ENCODE measurements at places on chromosomes 3 and 15. TPM values are rescaled to one million over a fixed set of nuclear protein-coding genes. Genes with fewer than 3 reads are reported as not detected.

DNA sequence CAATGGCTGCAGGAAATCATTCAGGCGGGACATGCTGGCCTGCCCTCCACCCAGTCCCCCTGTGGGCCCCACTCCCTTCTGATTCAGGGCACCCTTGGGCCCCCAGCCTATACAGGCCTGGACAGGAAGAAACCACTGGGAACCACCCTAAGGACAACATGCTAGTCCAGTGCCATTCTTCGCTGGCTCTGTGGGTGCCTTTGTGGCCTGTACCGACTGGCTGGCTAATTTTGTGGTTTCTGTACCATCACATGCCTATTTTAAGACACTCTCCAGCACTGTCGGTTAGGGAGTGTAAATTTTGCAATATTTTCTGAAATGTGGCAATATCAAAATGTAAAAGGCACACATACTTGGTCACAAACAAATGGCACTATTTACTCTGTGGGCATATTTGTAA, 61.4 kb upstream of the POLG start:
- DNase-seq = no peak
- H3K4me1 ChIP-seq = no peaks in the 10 kb centered on the region
- no peak overlapping the region for H3K4me3 ChIP-seq
- peaks cover 36% of the 10 kb centered on the region for H3K27me3 ChIP-seq
- H3K27ac ChIP-seq = no peak overlapping the region
- no peaks in the 10 kb centered on the region for H3K36me3 ChIP-seq

GRCh38 chr15:55267401-55268175, 22.0 kb downstream of the RAB27A start:
- DNase-seq = peak; percentile 30
- H3K27ac ChIP-seq = no peak overlapping the region
- H3K4me3 ChIP-seq = no peak overlapping the region

GRCh38 chr15:52163321-52164190, 27.6 kb downstream of the GNB5 start:
- H3K4me3 ChIP-seq = no peak overlapping the region
- H3K36me3 ChIP-seq = no peaks in the 10 kb centered on the region
- no peaks in the 10 kb centered on the region for H3K27me3 ChIP-seq
- no peak overlapping the region for H3K27ac ChIP-seq
- no peak for DNase-seq

Gene TNFSF10
- 32.8 TPM for total RNA-seq

DNA sequence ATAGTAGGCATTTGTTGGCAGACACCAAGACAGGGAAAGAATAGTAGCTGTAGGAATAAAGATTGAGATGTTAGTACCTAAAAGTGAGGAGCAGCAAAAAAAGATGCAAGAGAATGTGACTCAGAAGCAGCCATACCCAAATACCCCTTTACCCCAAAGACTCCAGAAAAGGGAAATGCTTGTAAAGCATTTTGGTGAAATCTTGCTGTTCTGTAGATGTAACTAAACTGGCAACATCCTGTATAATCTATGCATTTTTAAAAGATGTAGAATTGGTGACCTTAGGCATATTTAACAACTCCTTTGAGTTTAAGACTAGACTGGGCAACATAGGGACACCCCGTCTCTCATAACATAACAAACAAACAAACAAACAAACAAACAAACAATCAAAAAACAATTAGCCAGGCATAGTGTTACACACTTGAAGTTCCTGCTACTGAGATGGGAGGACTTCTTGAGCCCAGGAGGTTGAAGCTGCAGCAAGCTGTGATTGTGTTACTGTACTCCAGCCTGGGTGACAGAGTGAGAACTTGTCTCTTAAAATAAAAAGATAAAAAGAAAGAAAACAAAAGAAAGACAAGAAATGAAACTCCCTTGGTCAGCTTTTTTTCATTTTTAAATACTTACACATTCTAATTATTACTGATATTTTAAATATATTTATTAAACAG, 361.5 kb upstream of the KCNH8 start:
- H3K4me3 ChIP-seq = no peak overlapping the region
- H3K36me3 ChIP-seq = no peaks in the 10 kb centered on the region
- H3K4me1 ChIP-seq = no peaks in the 10 kb centered on the region

Gene TRIM59
- total RNA-seq = 0.13 TPM

Gene RAB6B
- 0.31 TPM for total RNA-seq

GRCh38 chr3:73270839-73271483, 209.5 kb downstream of the EBLN2 start:
- H3K27me3 ChIP-seq = no peaks in the 10 kb centered on the region
- H3K4me1 ChIP-seq = no peaks in the 10 kb centered on the region
- no peaks in the 10 kb centered on the region for H3K36me3 ChIP-seq
- no peak for DNase-seq

- DNase-seq = no peak
- peak overlapping the region; percentile 91 for H3K27ac ChIP-seq
- no peaks in the 10 kb centered on the region for H3K36me3 ChIP-seq
- no peaks in the 10 kb centered on the region for H3K27me3 ChIP-seq
Observed at GRCh38 chr3:180990505-180990904, 969 bp upstream of the DNAJC19 start.

Gene LIPH
- not detected for total RNA-seq

DNA sequence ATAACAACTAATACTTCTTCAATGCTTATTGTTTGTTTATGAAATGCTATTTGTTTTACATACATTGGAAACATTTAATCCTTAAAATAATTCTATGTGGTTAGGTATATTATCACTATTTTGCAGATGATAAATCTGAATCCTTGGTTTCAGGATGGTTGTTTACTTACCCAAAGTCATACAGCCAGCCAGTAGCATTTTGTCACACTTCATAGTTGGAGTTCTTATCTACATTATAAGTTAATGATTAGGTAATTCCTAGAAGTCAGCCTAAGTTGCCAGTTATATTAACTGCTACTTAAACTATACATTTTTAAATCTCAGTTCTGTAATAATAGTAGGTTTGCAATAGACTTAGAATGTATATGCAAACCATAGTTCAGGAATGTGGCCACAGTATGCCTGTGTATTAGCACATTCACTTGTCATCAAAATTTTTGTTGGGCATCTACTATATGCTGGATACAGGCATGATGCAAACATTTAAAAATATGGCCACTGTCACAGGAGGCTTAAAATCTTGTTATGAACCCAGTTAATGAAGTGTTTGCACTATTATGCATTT, 187.9 kb downstream of the UBE2E2 start:
- H3K27ac ChIP-seq = no peak overlapping the region
- no peak overlapping the region for H3K4me3 ChIP-seq
- no peak for DNase-seq
- H3K36me3 ChIP-seq = no peaks in the 10 kb centered on the region
- H3K4me1 ChIP-seq = peaks cover 22% of the 10 kb centered on the region

DNA sequence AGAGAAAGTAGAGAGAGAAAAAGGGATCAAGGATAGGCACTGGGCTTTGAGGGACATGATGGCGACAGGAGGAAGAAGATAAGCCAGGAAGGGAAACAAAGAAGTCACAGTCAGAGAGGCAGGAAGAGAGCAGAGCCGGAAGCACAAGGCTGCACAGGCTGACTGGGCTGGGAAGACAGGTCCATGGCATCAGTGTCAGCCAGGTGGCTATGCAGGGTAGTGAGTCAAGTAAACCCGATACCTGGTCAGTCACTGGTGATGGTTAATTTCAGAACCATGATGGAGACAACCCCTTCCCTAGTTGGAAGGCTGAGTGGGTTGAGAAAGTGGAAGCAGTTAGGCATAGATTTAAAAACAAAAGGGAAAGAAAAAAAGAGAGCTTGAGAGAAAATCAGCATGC, 203.8 kb downstream of the EPHB1 start:
- H3K4me1 ChIP-seq = no peaks in the 10 kb centered on the region
- no peaks in the 10 kb centered on the region for H3K36me3 ChIP-seq
- no peak overlapping the region for H3K4me3 ChIP-seq
- no peak overlapping the region for H3K27ac ChIP-seq
- DNase-seq = no peak
- H3K27me3 ChIP-seq = no peaks in the 10 kb centered on the region

Gene A4GNT
- total RNA-seq = not detected

DNA sequence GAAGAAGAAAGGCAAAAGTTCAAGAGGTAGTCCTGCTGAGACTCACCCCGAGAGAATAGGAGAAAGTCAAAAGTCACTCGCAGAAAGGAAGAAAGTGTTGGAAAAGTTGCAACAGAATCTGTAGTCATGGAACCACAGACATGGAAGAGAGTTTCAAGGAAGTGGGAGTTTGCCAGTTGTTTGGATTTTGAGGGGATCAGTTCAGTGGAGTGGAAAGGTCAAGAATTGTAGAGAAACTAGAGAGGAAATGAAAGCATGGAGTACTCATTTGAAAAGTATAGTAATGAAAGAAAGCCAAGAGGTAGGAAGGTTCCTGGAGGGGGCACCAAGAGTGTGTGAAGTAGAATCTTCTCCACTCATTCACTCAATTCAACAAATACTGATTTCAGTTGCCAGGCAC, 34.7 kb downstream of the SPTSSB start:
- H3K27me3 ChIP-seq = no peaks in the 10 kb centered on the region
- no peak overlapping the region for H3K4me3 ChIP-seq
- DNase-seq = no peak
- peaks cover 3% of the 10 kb centered on the region for H3K4me1 ChIP-seq

DNA sequence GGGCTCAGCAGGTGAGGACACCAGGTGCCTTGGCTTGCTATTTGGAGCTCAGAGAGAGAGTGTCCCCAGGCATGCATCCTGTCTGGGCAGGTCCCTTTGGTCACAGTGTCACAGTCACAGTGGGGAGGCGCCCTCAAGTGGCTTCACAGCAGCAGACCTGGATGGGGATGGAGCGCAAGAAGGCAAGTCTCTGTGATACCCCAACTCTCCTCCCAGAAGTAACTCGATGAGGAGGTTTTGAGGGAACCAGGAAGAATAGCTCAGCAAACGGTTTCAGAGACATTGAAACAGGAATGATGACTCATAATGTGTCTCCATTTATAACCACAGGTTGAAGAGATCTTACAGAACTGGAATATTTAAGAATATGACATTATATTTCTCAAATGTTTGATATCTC, 66.5 kb upstream of the SH3GL3 start:
- no peak overlapping the region for H3K27ac ChIP-seq
- no peak for DNase-seq
- H3K4me3 ChIP-seq = no peak overlapping the region
- peaks cover 31% of the 10 kb centered on the region for H3K27me3 ChIP-seq
- no peaks in the 10 kb centered on the region for H3K36me3 ChIP-seq

Gene IFT80
- 7.9 TPM for total RNA-seq

DNA sequence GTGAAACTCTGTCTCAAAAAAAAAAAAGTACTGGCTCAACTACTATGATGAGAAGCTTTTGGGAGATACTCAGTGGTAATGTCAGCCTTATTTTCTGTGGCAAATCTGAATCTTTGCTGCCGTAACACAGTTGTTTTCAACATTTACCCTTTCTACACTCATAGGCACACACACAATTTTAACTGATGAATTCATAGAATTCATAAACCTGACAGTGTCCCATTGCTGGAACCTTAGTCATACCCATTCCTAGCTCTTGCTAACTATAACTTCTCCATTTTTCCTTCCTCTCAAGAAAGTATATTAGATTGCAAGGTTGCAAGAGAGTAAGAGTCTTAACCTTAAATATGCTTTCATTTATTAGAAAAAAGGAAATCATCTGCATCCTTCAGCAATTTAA, 496.6 kb downstream of the FHIT start:
- H3K4me1 ChIP-seq = no peaks in the 10 kb centered on the region
- DNase-seq = no peak
- H3K4me3 ChIP-seq = no peak overlapping the region
- no peaks in the 10 kb centered on the region for H3K36me3 ChIP-seq
- no peaks in the 10 kb centered on the region for H3K27me3 ChIP-seq
- no peak overlapping the region for H3K27ac ChIP-seq

DNA sequence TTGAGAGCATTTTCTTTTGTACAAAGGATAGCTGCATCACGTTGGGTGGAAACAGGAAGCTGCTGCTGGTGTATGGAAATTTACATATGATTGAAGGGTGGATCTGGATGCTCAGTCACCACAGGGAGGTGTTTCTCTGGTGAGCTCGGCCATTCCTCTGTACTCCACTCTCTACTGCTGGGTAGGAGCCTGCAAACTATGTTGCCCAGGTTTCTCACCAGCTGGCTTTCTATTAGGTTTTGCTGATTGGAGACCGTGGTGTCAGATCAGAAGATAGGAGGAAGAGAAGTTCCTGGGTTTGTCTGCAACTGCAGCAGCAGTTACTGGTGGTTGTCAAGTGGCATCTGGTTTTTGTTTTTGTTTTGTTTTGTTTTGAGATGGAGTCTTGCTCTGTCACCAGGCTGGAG, 61.7 kb downstream of the TAMM41 start:
- H3K27me3 ChIP-seq = no peaks in the 10 kb centered on the region
- H3K4me3 ChIP-seq = no peak overlapping the region
- H3K4me1 ChIP-seq = no peaks in the 10 kb centered on the region
- no peak for DNase-seq
- no peak overlapping the region for H3K27ac ChIP-seq
- peaks cover 35% of the 10 kb centered on the region for H3K36me3 ChIP-seq

- peak; percentile 97 for DNase-seq
- H3K27me3 ChIP-seq = no peaks in the 10 kb centered on the region
- peaks cover 90% of the 10 kb centered on the region for H3K4me1 ChIP-seq
- no peaks in the 10 kb centered on the region for H3K36me3 ChIP-seq
Observed at GRCh38 chr15:84834969-84835368, 17.8 kb downstream of the ALPK3 start.

DNA sequence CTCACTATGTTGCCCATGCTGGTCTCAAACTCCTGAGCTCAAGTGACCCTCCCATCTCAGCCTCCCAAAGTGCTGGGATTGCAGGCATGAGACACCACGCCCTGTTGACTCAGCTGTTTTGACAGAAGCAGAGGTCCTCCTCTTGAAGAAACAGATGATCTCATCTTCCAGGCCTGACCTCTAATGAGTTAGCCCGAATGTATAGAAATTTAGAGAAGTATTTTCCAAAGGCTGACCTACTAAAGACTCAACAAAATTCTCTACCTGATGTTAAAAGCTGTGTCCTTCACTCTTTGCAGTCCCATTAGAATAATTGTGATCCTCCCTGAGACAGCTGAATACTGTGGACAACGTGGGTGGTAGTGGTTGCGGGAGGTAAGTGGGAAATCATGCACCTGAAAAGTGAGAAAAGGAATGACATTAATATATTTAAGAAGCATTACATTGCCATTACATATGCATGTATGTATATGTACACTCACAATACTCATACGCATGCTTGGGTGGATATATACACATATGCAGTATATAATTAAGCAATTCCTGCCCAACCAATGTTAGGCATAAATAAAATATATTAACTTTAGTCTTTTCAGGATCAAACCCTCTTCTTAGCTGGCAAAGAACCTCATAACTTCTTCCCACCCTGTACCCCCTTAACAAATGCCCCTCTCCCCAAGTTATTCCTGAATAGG, 204.6 kb upstream of the NR2F2 start:
- H3K4me1 ChIP-seq = peaks cover 3% of the 10 kb centered on the region
- DNase-seq = no peak
- no peak overlapping the region for H3K4me3 ChIP-seq
- no peaks in the 10 kb centered on the region for H3K27me3 ChIP-seq
- no peak overlapping the region for H3K27ac ChIP-seq

DNA sequence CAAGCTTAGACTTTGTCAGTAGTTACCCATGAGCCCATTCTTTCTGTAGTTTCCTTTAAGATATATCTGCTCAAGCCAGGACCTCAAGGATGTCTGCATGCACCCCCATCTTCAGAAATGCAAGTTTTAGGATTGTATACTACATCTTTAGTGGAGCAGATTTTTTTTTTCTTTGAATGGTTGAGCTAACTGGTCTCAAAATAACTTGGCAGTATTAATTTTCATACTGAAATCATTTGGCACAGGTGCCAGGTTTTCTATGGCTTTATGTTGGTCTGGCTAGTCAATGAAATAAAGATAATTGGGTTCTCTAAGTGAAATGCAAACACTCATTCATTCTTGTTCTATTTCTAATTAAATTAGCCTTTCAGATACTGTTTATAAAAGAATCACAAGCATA, 108.9 kb downstream of the ATG7 start:
- H3K27me3 ChIP-seq = no peaks in the 10 kb centered on the region
- H3K27ac ChIP-seq = peak overlapping the region; percentile 81
- H3K36me3 ChIP-seq = no peaks in the 10 kb centered on the region

Gene NR1I2
- 0.18 TPM for total RNA-seq

All from gastrocnemius medialis (tissue), 4 donors.